ENCODE measurements at places on chromosomes 3 and 15.

GRCh38 chr15:25346371-25346770, 92.5 kb downstream of the UBE3A start:
- DNase-seq = no peak

DNA sequence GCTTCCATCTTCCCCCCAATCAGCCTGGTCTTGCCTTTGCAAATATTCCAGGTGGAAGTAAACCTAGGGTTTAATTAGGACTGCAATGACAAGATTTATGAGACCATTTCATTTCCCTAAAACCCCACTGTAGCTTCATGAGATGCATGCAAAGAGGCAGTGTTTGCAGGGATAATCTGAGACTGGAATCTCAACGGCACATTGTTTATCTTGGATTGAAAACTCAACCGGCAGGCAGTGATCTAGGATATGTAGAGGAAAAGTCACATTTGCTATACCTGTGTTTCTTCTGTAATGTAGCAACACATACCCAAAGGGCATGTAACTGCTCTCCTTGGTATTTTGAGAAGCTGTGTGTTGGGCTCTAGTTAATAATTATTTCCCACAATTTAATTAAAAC, 18.7 kb upstream of the CLSTN2 start:
- no peak for DNase-seq

- no peak for DNase-seq
Measured at GRCh38 chr15:51075364-51075763, 19.3 kb downstream of the TNFAIP8L3 start.

- DNase-seq = peak; percentile 22
Measured at GRCh38 chr3:169841171-169841570, 28.5 kb upstream of the LRRC34 start.

GRCh38 chr3:101836652-101837598, 12.4 kb upstream of the NFKBIZ start:
- peak; percentile 35 for DNase-seq

DNA sequence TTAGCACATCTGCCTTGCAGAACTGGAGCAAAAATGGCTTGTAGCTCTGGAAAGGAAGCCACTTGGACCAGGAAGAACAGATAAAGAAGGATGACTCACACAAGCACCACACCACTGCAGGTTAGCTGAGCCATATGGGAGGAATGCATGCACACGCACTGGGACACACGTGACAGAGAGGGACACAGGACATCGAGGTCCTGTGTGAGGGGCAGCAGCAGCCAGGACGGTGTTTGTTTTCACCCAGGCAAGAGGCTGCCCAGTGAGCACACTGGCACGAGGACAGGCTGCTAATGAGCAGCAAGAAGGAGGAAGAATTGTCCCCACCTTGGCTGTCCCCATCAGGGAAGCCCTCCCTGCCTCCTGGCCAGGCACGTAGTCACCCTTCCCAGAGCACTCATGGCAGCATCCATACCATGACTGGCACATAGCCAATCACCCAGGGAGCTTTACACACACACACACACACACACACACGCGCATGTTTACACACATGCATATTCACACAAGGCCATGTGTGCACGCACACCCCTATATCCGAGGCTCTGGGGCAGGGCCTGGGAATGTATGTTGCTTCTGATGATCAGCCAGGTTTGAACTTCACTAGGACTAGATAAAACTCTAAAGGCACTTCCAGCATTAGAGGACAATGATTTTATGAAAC, 24.0 kb upstream of the SPTBN5 start:
- no peak for DNase-seq

DNA sequence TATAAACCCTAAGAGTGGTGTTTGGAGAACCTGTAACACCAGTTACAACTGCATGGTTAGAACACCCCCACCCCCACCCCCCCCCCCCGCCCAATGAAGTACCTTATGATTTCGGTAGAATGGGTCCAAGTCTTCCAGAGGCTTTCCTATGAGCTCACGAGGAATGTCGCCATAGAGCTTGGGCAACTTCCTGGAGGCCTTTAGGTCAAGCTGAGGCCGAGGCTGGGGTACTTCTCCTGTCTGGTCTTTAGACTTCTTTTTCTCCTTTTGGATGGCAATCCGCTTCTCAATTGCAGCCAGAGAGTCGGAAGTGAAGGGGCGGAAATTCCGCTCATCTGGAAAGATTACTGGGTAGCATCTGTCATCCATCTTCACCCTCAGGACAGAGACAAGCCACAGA, 101.8 kb downstream of the SCN11A start:
- no peak for DNase-seq

DNA sequence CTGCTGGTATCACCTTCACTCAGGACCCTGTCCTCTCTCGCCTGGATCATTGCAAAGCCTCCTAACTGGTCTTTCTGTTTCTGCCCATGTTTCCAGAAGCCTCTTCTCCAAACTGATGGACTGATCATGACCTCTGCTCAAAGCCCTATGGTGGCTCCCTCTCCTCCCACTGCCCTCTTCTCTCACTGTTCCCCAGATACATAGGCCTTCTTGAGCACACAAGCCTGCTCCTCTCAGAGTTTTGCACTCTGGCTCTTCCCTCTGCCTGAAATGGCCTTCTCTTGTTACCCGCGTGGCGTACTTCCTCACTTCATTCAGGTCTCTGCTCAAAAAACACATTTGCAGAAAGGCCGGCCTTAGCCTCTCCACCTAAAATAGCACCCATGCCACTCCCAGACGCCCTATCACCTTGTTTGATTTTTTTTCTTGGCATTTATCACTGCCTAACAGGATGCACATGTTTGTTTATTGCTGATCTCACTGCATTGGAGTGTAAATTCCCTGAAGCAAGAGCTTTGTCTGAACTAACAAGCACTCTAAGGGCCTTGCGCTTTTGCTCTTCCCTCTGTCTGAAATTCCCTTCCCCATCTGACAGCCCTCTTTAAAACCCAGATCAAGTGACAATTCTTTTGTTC, 1.4 kb upstream of the ETFA start:
- no peak for DNase-seq

- no peak for DNase-seq
Measured at GRCh38 chr3:178140531-178141304, 395.5 kb upstream of the KCNMB2 start.

- no peak for DNase-seq
Measured at GRCh38 chr15:98272625-98273024, 312.1 kb downstream of the ARRDC4 start.

- no peak for DNase-seq
Measured at GRCh38 chr3:39150803-39151631, 2.4 kb downstream of the CSRNP1 start.

GRCh38 chr3:171743327-171744157, 66.7 kb downstream of the PLD1 start:
- no peak for DNase-seq

DNA sequence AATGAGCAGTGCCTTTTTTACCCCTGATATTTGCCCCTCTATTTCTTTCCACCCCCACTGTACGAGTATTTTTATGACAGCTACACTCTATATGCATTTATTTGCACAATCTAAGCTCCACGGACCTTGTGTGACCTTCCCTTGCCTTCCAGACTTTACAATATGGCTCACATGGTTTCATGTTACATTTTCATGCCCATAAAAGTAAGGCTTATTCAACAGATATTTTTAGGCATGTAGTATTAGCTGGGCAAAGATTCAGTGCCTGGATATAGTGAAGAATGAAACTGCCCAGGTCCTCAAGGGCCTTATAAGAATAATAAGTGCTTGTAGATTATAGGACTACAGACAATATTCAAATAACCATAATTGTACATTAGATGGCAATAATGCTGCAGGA, 481.9 kb upstream of the CNTN4 start:
- no peak for DNase-seq

GRCh38 chr15:90619939-90620338, 90.2 kb downstream of the CRTC3 start:
- no peak for DNase-seq

GRCh38 chr15:85312929-85313331, 67.5 kb upstream of the AKAP13 start:
- DNase-seq = no peak

GRCh38 chr15:43246261-43246774, 20.4 kb downstream of the TGM5 start:
- no peak for DNase-seq

Measured in NCI-H1105 treated with DMSO at 0.1 percent for 48 hours (cell line).